ENCODE measurements at places on chromosomes 4 and X. TPM values are rescaled to one million over a fixed set of nuclear protein-coding genes. Genes with fewer than 3 reads are reported as not detected.
A peak's percentile ranks its signal among the peaks of the same experiment; 100 is the strongest.

Gene RNF150
- not detected for total RNA-seq

- H3K4me3 ChIP-seq, result no peak overlapping the region
- H3K4me1 ChIP-seq, result no peaks in the 10 kb centered on the region
- H3K27ac ChIP-seq, result no peak overlapping the region
- no peak for DNase-seq
Observed at GRCh38 chrX:16418650-16419049, 231.3 kb upstream of the S100G start.

Gene CTAG1B
- not detected for total RNA-seq

GRCh38 chr4:183989461-183989860 is 84.4 kb downstream of the STOX2 start:
- no peak overlapping the region for H3K4me3 ChIP-seq
- H3K27ac ChIP-seq, result no peak overlapping the region
- no peaks in the 10 kb centered on the region for H3K36me3 ChIP-seq
- DNase-seq, result no peak

Gene DCAF8L2
- total RNA-seq, result not detected

Gene TREX2
- total RNA-seq, result 1.1 TPM

Gene STOX2
- not detected for total RNA-seq

- no peak overlapping the region for H3K27ac ChIP-seq
- H3K4me1 ChIP-seq, result peaks cover 2% of the 10 kb centered on the region
- H3K4me3 ChIP-seq, result no peak overlapping the region
- H3K36me3 ChIP-seq, result no peaks in the 10 kb centered on the region
- peaks cover 10% of the 10 kb centered on the region for H3K27me3 ChIP-seq
- no peak for DNase-seq
Observed at GRCh38 chr4:140743194-140743931, 12.8 kb downstream of the TBC1D9 start.

Gene POU3F4
- not detected for total RNA-seq

GRCh38 chrX:44173219-44173618 is 170.3 kb downstream of the EFHC2 start:
- no peak overlapping the region for H3K4me3 ChIP-seq
- DNase-seq, result no peak
- no peaks in the 10 kb centered on the region for H3K27me3 ChIP-seq
- peaks cover 9% of the 10 kb centered on the region for H3K36me3 ChIP-seq
- no peak overlapping the region for H3K27ac ChIP-seq

Gene SMPX
- total RNA-seq, result not detected

GRCh38 chrX:136336623-136337022 is 35.9 kb downstream of the ADGRG4 start:
- no peaks in the 10 kb centered on the region for H3K36me3 ChIP-seq
- no peak overlapping the region for H3K27ac ChIP-seq
- H3K27me3 ChIP-seq, result peaks cover 6% of the 10 kb centered on the region
- no peaks in the 10 kb centered on the region for H3K4me1 ChIP-seq
- no peak overlapping the region for H3K4me3 ChIP-seq
- DNase-seq, result no peak

DNA sequence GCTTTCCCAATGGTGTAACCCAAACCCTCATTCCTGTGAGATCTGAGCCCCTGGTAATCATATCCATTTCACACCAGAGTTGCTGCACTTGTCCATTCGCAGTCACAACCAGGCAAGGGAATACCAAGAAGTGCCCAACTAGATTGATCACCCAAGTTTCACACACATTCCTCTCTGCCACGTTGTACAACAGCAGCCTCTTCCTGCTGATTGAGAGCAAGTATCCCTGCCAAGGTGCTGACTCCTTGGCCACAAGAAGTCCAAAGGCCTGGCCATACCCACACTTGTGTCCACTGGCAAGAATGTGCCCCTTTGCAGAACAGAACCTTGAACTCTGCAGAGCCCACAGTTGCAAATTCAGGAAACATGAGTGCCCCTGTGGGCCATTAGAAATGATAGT is 6.5 kb upstream of the ACOT9 start:
- H3K4me3 ChIP-seq, result no peak overlapping the region
- no peaks in the 10 kb centered on the region for H3K36me3 ChIP-seq
- no peak overlapping the region for H3K27ac ChIP-seq
- no peaks in the 10 kb centered on the region for H3K27me3 ChIP-seq

GRCh38 chr4:124863040-124863545 is 150.6 kb upstream of the ANKRD50 start:
- H3K4me3 ChIP-seq, result no peak overlapping the region
- no peaks in the 10 kb centered on the region for H3K4me1 ChIP-seq
- no peak for DNase-seq
- no peak overlapping the region for H3K27ac ChIP-seq
- no peaks in the 10 kb centered on the region for H3K36me3 ChIP-seq

GRCh38 chr4:34271479-34272355 is 1972.6 kb downstream of the ARAP2 start:
- H3K4me1 ChIP-seq, result no peaks in the 10 kb centered on the region
- no peak overlapping the region for H3K27ac ChIP-seq
- no peaks in the 10 kb centered on the region for H3K36me3 ChIP-seq
- no peak for DNase-seq

GRCh38 chr4:65450899-65451298 is 219.4 kb downstream of the EPHA5 start:
- H3K36me3 ChIP-seq, result no peaks in the 10 kb centered on the region
- no peaks in the 10 kb centered on the region for H3K4me1 ChIP-seq
- H3K4me3 ChIP-seq, result no peak overlapping the region
- no peaks in the 10 kb centered on the region for H3K27me3 ChIP-seq
- no peak overlapping the region for H3K27ac ChIP-seq

DNA sequence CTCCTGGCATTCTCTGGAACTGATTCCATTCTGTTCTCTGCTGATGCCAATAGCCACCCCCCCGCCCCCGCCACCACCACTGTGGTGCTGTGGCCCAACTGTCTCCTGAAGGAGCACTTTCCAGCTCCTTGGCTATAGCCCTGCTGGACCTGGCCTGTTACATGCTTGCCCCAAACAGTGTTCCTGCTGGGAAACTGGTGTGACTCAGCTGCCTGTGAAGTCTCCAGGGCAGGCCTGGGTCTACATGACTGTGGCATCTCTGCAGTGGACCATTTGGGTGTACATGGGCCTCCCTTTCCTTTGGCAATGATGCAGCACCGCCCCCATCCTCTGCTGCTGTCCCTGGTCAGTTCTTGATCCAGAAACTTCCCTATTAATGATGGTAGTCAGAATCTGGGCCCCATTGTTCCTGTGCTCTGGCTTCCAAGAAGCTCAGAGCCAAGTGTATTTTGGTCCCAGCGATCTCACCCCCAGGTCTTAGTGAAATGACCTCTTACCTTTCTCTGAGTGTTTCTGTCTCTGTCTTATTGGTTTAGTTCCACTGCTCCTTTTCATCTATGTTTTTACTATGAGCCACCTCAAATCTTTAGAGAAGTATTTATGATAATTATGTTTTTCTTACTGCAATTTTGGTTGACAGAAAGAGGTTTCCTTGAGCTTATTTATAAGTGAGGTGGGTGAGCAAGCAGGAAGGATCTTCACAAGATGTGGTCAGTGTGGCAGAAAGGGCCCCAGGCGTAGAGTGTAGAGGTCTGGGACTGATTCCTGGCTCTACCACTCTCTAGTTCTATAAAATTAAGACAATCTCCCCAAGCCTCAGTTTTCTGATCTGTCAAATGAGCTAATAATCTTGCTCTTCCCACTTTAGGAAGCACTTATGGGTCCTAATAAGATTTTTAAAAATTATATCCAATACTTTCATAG is 210.7 kb upstream of the EOLA2 start:
- no peaks in the 10 kb centered on the region for H3K4me1 ChIP-seq
- H3K36me3 ChIP-seq, result no peaks in the 10 kb centered on the region
- H3K27me3 ChIP-seq, result no peaks in the 10 kb centered on the region
- no peak overlapping the region for H3K4me3 ChIP-seq

DNA sequence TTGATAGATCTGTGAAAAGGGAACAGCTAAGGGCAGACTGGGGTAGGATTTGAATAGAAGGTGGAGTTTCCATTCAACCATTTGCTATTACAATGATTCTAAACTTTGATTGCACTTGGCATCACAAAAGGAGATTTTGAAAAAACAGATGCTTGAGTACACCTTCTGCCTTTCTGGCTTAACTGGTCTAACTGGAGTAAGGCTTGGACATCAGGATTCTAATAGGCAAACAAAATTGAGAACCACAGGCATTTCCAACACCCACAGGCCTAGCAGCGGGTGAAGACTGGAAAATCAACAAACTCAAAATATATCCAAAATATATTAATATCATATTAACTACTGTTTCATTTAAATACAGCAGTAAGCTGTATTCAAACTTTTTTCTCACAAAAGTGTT is 1.9 kb upstream of the VEGFC start:
- peaks cover 6% of the 10 kb centered on the region for H3K4me1 ChIP-seq
- DNase-seq, result no peak
- H3K36me3 ChIP-seq, result no peaks in the 10 kb centered on the region
- H3K27me3 ChIP-seq, result peaks cover 33% of the 10 kb centered on the region
- no peak overlapping the region for H3K4me3 ChIP-seq

- H3K36me3 ChIP-seq, result no peaks in the 10 kb centered on the region
- H3K4me1 ChIP-seq, result no peaks in the 10 kb centered on the region
- H3K27ac ChIP-seq, result no peak overlapping the region
- DNase-seq, result no peak
Observed at GRCh38 chr4:10765386-10765785, 80.8 kb upstream of the CLNK start.

- H3K36me3 ChIP-seq, result no peaks in the 10 kb centered on the region
- H3K4me1 ChIP-seq, result peaks cover 28% of the 10 kb centered on the region
- DNase-seq, result no peak
- H3K27ac ChIP-seq, result no peak overlapping the region
- H3K4me3 ChIP-seq, result no peak overlapping the region
- no peaks in the 10 kb centered on the region for H3K27me3 ChIP-seq
Observed at GRCh38 chr4:113440371-113440770, 321.2 kb downstream of the CAMK2D start.

- H3K27me3 ChIP-seq, result no peaks in the 10 kb centered on the region
- H3K4me3 ChIP-seq, result no peak overlapping the region
- DNase-seq, result no peak
- H3K4me1 ChIP-seq, result no peaks in the 10 kb centered on the region
- H3K36me3 ChIP-seq, result no peaks in the 10 kb centered on the region
Observed at GRCh38 chr4:139824882-139825522, 159.4 kb downstream of the MGST2 start.

- no peaks in the 10 kb centered on the region for H3K27me3 ChIP-seq
- no peak overlapping the region for H3K27ac ChIP-seq
- H3K4me1 ChIP-seq, result no peaks in the 10 kb centered on the region
- H3K36me3 ChIP-seq, result no peaks in the 10 kb centered on the region
- no peak for DNase-seq
Observed at GRCh38 chrX:153446950-153447580, 1.2 kb upstream of the TREX2 start.

- no peaks in the 10 kb centered on the region for H3K36me3 ChIP-seq
- H3K4me3 ChIP-seq, result no peak overlapping the region
- no peaks in the 10 kb centered on the region for H3K4me1 ChIP-seq
- H3K27me3 ChIP-seq, result peaks cover 28% of the 10 kb centered on the region
- DNase-seq, result no peak
Observed at GRCh38 chr4:183967266-183967665, 62.2 kb downstream of the STOX2 start.

Gene RASGEF1B
- 4.4 TPM for total RNA-seq

Gene TMEM35A
- total RNA-seq, result not detected

DNA sequence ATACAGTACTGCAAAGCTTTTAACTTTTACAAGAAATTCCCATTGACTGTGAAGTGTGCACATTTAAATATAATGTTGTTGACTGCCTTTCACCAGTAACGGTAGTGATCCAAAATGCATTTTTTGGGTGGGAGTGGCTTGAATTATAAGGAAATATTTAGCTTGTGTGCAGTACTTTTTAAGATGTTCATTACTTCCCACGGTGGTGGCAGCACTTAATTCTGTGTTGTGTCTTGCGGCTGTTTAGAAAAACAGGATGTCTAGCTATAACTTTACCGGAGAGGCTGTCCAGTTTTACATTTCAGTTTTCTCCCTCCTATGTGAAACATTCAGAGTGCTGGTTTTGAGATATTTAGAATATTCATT is 1.7 kb downstream of the TMEM131L start:
- H3K27me3 ChIP-seq, result peaks cover 1% of the 10 kb centered on the region
- peaks cover 35% of the 10 kb centered on the region for H3K36me3 ChIP-seq
- DNase-seq, result no peak
- H3K4me1 ChIP-seq, result peaks cover 63% of the 10 kb centered on the region
- H3K4me3 ChIP-seq, result peak overlapping the region; percentile 93

DNA sequence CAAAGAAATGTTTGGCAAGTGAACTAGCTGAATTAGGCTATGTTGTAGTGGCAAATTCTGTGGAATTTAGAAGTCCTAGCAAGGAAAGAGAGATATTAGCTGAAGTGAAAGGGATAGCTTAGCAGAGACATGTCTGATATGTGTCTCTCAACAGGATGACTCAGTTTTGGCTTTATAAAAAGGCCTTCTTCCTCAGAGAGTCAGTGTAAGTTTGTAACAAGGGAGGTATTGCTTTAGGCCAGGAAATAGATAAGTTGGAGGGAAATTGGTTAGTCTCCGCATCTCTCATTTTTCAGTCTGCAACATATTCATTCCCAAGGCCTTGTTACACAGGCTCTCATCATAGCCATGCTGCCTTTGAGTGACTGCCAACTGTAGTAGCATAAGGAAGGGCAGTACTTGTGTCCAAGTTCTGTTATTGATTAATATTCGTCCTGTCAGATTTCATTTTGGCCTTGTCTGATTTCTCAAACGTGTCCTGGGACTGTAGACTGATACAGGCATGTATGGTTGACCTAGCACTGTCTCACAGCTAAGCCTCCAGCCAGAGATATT is 4.0 kb downstream of the TMEM164 start:
- H3K4me1 ChIP-seq, result peaks cover 31% of the 10 kb centered on the region
- H3K4me3 ChIP-seq, result no peak overlapping the region
- no peak overlapping the region for H3K27ac ChIP-seq
- H3K36me3 ChIP-seq, result peaks cover 1% of the 10 kb centered on the region

GRCh38 chr4:20464381-20464780 is 212.7 kb downstream of the SLIT2 start:
- H3K4me3 ChIP-seq, result no peak overlapping the region
- H3K27ac ChIP-seq, result no peak overlapping the region
- H3K4me1 ChIP-seq, result no peaks in the 10 kb centered on the region
- H3K27me3 ChIP-seq, result no peaks in the 10 kb centered on the region
- no peak for DNase-seq

Gene NDP
- not detected for total RNA-seq

DNA sequence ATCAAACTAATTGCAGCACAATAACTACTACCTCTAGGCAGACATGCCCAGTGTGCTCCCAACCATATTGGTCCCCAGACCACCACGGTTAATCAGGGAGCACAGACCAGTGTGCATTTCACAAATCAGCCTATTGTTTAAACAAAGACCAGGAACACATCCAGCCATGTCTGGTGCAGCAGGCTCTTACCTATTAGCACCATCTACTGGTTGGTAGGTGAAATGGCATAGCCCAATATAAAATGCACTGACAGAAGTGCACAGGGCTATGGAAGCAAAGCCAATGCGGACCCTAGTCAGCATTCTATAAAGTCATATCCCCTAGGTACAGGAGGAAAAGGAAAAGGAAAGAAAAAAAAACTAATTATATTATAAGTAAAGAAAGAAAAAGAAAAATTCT is 15.5 kb upstream of the CYLC1 start:
- H3K27ac ChIP-seq, result no peak overlapping the region
- no peak overlapping the region for H3K4me3 ChIP-seq
- H3K4me1 ChIP-seq, result no peaks in the 10 kb centered on the region
- no peak for DNase-seq
- no peaks in the 10 kb centered on the region for H3K36me3 ChIP-seq
- no peaks in the 10 kb centered on the region for H3K27me3 ChIP-seq

Gene P2RY8
- 30.2 TPM for total RNA-seq

Gene DIPK2B
- not detected for total RNA-seq

All from activated CD4-positive, alpha-beta memory T cell treated with anti-CD3 and anti-CD28 coated beads for 36 hours (primary cell).